Activated CD4-positive, alpha-beta T cell treated with anti-CD3 and anti-CD28 coated beads for 1 hour (primary cell): ENCODE measurements at places on chromosomes 3 and 15.

GRCh38 chr3:157122116-157122515 lies 37.8 kb downstream of the CCNL1 start:
- DNase-seq: no peak

GRCh38 chr3:100893590-100893989 lies 99.6 kb downstream of the ABI3BP start:
- no peak for DNase-seq

DNA sequence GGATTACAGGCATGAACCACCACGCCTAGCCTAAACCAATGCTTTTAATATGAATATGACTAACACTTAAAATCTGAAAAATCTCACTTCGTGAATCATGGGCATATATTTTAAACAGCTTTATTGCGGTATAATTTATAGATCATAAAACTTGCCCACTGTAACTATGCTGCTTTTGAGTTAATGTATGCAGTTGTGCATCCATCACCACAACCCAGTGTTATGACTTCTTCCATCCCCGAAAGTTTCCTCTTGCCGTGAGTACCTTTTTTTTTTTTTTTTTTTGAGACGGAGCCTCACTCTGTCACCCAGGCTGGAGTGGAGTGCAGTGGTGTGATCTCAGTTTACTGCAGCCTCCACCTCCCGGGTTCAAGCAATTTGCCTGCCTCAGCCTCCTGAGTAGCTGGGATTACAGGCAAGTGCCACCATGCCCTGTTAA lies 7.1 kb downstream of the KAT2B start:
- no peak for DNase-seq

DNA sequence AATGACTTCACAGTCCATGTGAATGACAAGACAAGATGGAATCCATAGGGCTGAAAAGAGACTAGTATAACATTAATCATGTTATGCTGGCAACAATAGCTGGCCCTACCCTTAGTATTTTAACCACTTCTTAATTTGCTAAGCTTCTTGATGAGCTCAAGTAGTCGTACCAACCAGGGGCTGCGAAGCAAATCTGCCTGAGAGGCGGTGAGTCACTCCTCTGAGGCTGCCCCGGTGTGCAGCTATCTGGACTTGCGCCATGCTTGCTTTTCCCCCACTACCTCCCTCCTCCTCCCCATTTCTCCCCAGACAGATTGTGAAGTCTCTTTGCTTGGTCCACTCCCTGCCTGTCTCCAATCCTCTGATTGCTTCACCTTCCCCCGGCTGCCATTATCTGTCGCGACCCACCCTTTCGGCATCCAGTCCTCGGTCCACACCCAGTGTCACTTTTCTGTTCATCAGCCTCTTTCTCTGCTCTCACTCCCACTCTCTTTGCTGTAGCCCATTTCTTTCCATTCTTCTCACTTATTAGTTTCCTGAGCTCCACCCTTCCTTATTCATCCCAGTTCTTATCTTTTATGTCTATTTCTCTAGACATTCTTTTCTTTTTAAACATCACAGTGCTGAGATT lies 42.7 kb downstream of the DUT start:
- no peak for DNase-seq

GRCh38 chr3:127234778-127235177 lies 41.8 kb downstream of the PRR23E start:
- no peak for DNase-seq

GRCh38 chr15:94370206-94370935 lies 139.0 kb downstream of the MCTP2 start:
- no peak for DNase-seq

DNA sequence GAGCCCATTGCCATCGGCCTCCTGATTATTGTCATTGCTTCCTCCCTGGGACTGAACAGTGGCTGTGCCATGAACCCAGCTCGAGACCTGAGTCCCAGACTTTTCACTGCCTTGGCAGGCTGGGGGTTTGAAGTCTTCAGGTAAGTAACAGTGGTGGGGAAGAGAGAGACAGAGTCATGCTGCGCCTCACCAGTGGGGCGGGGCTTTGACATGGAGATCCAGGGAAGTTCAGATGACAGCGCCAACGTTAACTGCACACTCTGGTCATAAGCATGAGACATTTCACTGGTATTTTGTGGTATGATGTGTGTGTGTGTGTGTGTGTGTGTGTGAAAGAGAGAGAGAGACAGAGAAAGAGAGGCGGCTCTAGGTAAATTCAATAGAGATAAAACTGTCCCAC lies 41.0 kb downstream of the AQP9 start:
- DNase-seq: no peak
